ENCODE measurements at places on chromosomes 6 and 20.

GRCh38 chr6:105893741-105894140 is 192.4 kb upstream of the PRDM1 start:
- no peak for DNase-seq

- no peak for DNase-seq
Measured at GRCh38 chr20:56467968-56468315, 485 bp upstream of the RTF2 start.

DNA sequence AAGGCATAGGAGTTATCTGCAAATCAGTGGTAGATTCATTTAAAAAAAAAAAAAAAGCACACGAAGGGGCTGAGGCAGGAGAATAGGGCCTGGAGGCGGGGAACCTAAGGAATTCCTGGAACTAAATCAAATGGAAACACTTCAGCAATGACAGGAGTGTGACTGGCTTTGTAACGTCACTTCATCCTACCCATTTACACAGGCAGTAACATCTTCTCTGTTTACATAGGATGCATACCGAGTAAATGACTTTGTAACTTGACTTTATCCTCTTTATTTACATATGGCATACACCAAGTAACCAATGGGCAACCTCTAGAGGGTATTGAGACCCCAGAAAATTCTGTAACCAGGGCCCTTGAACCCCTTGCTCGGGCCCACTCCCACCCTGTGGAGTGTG is 56.4 kb upstream of the IYD start:
- no peak for DNase-seq

DNA sequence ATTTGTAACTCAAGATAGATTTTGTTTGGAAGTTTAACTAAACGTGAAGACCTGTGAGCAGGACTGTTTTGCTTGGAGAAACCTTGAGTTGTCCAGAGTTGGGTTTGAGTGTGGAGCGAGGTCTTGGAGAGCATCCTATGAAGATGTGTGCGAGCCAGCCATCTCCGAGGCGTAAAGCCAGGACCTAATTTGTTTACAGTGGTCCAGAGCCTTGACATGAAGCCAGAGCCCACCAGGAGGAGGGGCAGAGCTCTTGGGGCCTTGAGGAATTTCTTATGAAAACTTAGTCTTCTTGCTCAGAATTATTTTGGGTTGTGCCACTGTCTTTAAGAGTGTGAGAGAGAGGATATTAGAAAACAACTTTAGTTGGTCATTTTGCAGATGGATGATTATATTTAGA is 6.3 kb downstream of the CHMP4B start:
- no peak for DNase-seq

DNA sequence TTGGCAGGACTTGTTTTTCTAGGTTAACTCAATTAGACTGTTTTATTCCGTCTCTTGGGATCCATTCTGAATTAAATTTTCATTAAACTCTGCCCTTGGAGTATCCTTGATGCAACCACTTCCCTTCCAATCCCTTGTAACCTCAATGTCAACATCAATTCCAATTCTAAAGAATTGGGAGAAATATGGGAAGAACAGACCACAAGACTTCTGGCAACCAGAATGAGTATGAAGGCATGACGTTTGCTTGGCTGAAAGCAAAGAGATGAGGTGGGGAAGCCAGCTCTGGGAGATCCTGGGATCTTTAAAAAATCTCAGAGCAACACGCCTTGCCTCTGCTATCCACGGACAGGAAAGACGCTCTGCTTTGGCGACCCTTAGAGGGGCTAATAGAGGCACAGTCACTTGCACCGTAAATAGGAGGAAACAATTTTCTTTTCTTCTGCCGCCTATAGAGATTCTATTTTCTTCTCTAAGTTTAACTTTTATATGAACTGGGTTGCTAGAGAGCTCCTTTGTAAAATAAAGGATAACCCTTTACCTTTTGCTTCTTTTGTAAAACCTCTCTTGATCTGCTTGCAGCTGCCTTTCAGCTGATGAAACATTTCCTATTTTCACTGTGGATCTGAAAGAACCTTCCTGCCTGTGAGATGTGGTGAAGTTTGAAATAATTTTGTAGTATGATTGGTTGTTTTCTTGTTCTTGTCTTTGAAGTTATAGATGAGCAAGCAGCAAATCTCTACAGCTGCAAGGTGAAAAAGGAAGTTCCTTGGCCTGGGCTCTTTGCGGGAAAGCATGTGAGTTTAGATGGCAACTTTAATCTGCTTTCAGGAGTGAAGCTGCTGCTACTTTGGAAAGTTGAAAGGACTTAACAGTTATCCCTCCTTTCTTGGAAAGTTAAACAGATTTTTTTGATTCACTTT is at the start of gene ASIP:
Gene ASIP, plus strand, starts transcription at position 731 of the 923 bp plus-strand sequence. CDS start 18,952 bp downstream, outside the sequence.
- DNase-seq = no peak

DNA sequence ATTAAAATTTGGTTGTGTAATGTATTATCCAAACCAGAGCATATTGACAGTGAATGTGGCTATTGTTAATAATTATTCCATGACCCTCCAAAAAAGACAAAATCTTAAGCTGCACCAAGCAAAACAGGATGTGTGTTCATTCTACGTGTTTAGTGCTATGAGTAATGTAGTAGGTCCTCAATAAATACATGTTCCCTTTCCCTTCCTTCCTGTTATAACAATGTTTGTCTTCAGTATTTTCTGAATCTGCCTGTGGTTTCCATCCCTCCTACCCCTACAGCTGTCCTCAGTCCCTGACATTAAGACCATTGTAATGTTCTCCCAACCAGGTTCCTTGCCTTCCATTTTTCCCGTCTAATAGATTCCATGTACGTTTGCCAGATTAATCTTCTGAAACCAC is 163.8 kb downstream of the AIG1 start:
- no peak for DNase-seq

DNA sequence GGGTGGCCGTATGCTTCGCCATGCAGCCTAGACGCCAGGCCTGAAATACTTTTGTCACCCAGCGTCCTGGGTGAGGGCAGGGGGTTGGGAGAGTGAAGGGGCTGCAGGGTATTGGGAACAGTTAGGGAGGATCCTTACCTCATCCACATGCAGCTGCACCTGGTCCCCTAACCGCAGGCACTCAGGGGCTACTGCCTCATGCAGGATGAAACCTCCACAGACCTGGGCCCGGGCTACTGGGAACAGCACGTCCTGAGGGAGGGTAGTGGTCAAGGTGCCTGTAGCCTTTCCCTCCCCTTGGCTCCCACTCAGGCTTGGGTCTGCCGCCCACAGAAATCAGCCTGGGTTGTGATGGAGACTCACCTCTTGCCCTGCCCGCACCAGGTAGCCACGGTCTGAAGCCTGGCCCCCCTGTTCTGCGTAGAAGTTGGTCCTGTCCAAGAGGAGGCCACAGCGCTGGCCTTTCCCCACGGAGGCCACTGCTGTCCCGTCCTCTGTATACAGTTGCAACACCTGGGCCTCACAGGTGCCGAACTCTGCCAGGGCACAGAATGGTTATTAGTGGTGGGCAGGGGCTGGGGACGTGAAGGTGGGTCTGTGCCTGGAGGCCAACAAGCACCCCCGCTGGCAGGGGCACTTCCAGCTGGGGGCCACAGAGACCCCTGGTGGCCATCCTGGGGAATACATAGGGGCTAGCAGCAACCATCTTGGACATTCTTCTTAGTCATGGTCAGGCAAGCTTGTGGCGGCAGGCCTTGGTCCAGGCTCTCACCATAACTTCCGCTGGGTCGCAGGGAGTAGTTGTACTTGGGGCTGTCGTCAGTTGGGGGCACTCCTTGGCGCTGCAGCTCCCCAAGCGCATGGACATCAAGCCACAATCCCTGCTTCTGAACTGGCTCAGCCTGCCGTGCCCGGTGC is 8.6 kb downstream of the AARS2 start:
- peak; percentile 50 for DNase-seq

- DNase-seq = no peak
Measured at GRCh38 chr20:418858-419365, 10.8 kb downstream of the RBCK1 start.

GRCh38 chr6:14354919-14355572 is 237.5 kb downstream of the CD83 start:
- DNase-seq = peak; percentile 5

GRCh38 chr6:28960846-28961500 is 37.2 kb upstream of the TRIM27 start:
- DNase-seq = no peak

GRCh38 chr6:20377623-20378265 is 23.9 kb upstream of the E2F3 start:
- no peak for DNase-seq

Data from inflammatory macrophage treated with lipopolysaccharide for 1 hour (primary cell).